Uterus (tissue), 4 donors: ENCODE measurements at places on chromosomes 3 and 15.
A peak's percentile ranks its signal among the peaks of the same experiment; 100 is the strongest.

DNA sequence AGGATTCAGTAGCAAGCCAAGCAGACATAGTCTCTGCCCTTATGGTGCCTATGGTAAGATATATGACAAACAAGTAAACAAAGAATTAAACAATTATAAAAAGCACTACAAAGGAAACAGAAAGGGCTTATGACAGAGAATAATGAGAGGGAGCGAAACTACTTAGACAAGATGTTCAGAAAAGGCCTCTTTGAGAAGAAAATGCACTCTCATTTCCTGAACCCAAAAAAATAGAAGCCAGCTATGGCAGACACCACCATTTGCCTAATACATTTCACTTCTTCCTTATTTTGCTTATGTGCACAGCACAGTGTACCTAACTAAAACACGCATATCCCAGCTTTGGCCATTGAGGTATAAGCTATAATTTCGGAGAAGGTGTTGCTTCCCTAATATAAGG lies 465.5 kb upstream of the PPP2R3A start:
- DNase-seq: no peak
- H3K36me3 ChIP-seq: no peaks in the 10 kb centered on the region
- H3K27ac ChIP-seq: no peak overlapping the region
- H3K4me1 ChIP-seq: no peaks in the 10 kb centered on the region
- no peak overlapping the region for H3K4me3 ChIP-seq

GRCh38 chr15:23420806-23421575 lies 26.1 kb downstream of the GOLGA6L2 start:
- H3K27me3 ChIP-seq: no peaks in the 10 kb centered on the region
- no peaks in the 10 kb centered on the region for H3K36me3 ChIP-seq
- H3K27ac ChIP-seq: no peak overlapping the region
- no peak overlapping the region for H3K4me3 ChIP-seq
- DNase-seq: no peak

DNA sequence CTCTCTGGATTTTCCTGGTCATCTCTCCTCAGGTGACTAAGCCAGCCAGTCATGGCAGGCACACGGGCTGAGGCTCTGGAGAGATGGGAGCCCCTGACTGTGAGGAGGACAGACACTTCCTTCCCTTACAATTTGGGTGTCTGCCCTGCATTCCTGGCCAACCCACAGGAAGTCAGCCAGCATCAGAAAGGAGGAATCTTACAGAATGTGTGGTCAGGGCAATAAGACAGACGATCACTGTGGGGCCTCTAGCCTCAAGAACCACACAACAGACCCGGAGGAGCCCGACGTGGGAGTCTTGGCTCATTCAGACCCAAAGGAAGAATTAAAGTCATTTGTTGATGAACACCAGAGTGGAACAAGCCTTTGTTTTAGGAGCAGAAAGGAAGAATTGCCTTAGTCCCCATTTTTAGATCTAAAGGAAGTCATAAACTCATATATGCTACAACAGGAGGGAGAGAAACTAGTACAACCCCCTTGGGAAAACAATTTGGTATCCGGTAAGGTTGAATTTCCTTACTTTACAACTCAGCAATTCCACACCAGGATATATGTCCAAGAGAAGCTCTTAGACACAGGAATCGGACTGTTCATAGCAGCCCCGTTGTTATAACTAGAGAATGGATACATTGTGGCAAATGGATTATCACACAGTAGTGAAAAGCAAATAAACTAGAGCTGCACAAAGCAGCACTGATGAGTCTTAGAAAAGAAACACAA lies 62.2 kb downstream of the ABTB1 start:
- peaks cover 6% of the 10 kb centered on the region for H3K4me1 ChIP-seq
- no peak for DNase-seq
- H3K27ac ChIP-seq: peak overlapping the region; percentile 36
- no peaks in the 10 kb centered on the region for H3K36me3 ChIP-seq

GRCh38 chr15:65354835-65355172 lies 23.0 kb downstream of the IGDCC3 start:
- no peaks in the 10 kb centered on the region for H3K27me3 ChIP-seq
- H3K4me1 ChIP-seq: no peaks in the 10 kb centered on the region
- no peak for DNase-seq
- H3K4me3 ChIP-seq: no peak overlapping the region

DNA sequence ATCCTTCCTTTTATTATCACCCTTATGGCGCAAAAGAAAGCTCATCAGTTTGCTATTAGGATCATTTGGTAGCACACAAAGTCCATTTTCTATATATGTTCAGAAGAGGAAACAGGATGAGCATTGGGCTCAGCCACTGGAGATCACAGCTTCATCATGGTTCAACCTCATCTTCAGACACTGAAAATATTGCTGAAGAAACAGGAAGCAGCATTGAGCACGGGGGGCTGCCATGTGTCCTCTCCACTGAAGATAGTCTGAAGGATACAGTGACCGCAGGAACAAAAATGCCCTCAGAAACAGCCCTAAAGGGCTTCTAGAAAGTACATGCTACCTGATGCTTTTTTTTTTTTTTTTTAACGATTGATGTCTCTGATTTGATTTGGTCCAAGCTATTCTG lies 835.3 kb upstream of the CFAP20DC start:
- no peaks in the 10 kb centered on the region for H3K27me3 ChIP-seq
- H3K27ac ChIP-seq: no peak overlapping the region
- H3K4me1 ChIP-seq: no peaks in the 10 kb centered on the region

GRCh38 chr15:71276336-71276665 lies 161.0 kb downstream of the THSD4 start:
- H3K36me3 ChIP-seq: no peaks in the 10 kb centered on the region
- H3K27ac ChIP-seq: no peak overlapping the region
- no peak overlapping the region for H3K4me3 ChIP-seq
- H3K4me1 ChIP-seq: no peaks in the 10 kb centered on the region
- no peaks in the 10 kb centered on the region for H3K27me3 ChIP-seq
- DNase-seq: no peak

- no peak overlapping the region for H3K27ac ChIP-seq
- H3K4me3 ChIP-seq: no peak overlapping the region
- no peaks in the 10 kb centered on the region for H3K4me1 ChIP-seq
- no peak for DNase-seq
Measured at GRCh38 chr3:4449043-4449805, 17.8 kb downstream of the SUMF1 start.

DNA sequence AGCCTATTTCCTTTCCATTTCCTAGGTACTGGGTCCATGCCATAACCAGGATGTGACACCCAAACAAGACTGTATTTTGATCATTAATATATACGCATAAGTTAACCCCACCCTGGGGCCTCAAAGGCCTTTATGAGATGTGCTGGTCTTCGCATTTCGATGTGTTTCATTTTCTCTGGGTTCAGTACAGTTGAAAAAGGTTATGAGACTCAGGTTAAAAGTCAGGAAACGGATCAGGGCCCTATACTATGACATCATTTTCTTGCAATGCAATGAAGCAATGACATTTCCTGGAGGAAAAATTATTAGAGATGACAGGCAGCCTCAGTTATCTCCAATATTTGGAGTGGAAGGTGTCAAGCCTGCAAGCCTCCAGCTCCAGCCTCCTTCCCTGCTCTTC lies 31.7 kb downstream of the TMEM212 start:
- DNase-seq: no peak
- no peaks in the 10 kb centered on the region for H3K36me3 ChIP-seq
- no peaks in the 10 kb centered on the region for H3K27me3 ChIP-seq
- H3K27ac ChIP-seq: peak overlapping the region; percentile 81
- H3K4me1 ChIP-seq: peaks cover 3% of the 10 kb centered on the region
